Stimulated activated naive B cell treated with anti-CD40 and anti-IgM and Interleukin-4, amounts not matched to agents 10 μg/mL and 1 μg/mL and 100 μg/mL, for 72 hours (primary cell): ENCODE measurements at places on chromosomes 6 and 20.

GRCh38 chr6:51640021-51640420 lies 447.4 kb downstream of the PKHD1 start:
- DNase-seq = no peak

DNA sequence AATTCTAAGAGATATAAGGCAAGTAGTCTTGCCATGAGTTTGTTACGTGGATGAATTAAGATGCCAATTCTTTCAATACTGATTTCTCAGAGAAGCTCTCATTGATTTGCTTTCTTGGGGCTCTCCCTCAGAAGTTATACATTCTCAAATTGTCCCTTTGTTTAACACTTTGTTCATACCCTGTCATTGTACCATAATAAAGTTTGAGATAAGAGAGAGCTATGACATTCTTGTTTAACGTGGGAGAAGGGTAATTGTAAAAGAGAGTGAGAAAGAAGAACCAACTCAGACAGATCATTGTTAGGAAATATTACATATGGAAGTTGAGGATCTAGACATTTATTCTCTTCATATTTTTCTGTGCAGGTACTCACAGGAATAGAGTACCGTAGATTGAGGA lies 19.1 kb downstream of the ACSS2 start:
- DNase-seq = no peak

DNA sequence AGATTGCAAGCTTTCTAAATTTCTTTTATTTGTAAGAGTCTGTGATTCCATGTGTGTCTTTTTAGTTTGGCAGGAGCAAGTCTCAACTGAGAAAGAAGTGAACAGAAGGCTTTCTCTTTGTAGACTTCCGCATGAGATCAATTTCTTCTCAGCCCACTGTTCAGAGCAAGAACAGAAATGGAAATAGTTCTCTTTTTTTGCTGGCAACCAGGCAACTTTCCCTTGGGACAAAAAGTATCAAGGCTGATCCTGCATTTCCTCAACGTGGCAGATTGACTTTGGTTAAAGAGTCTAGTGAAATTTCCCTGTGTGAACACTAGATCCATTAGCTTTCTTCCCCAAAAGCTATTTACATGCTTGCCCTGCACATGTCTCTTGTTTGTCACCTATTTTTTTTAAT lies 46.8 kb upstream of the JAG1 start:
- DNase-seq = no peak

- DNase-seq = no peak
Measured at GRCh38 chr20:33148040-33148439, 19.9 kb upstream of the BPIFA2 start.

GRCh38 chr6:10084111-10084986 lies 330.5 kb downstream of the TFAP2A start:
- no peak for DNase-seq

GRCh38 chr6:28211840-28212509 lies 13.1 kb upstream of the ZSCAN9 start:
- DNase-seq = no peak
